ENCODE measurements at places on chromosomes 3 and 15. TPM values are rescaled to one million over a fixed set of nuclear protein-coding genes. Genes with fewer than 3 reads are reported as not detected.
A peak's percentile ranks its signal among the peaks of the same experiment; 100 is the strongest.

DNA sequence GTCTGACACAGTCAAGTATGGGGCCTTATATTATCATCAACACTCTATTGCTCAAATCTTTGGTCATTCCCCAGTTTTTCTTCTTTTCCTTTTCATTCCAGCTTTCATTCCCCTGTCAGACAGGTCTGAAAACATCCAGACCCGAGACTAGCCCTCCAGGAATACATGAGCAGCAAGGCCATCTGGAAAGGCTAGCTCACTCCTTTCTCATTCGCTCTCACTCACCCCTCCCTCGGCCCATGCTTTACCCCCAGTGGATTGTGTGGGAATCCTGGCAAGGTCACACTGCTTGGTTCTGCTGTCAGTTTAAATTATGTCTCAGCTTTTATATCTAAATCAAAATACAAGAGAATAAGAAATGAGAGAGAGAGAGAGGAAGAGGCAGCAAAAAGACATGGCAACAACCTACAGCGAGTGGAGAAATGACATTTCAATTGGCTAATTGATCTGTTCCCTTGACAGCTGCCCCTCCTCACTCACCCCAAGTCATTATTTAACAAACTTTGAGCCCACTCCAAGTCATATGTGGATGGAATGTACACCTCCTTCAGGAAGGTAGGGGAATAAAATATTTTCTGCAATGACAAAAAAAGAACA is 962.2 kb downstream of the TUSC7 start:
- no peak for DNase-seq
- H3K27me3 ChIP-seq, result no peaks in the 10 kb centered on the region
- no peak overlapping the region for H3K4me3 ChIP-seq
- no peaks in the 10 kb centered on the region for H3K4me1 ChIP-seq
- H3K36me3 ChIP-seq, result no peaks in the 10 kb centered on the region

GRCh38 chr15:73922186-73923151 is 3.8 kb upstream of the LOXL1 start:
- peaks cover 47% of the 10 kb centered on the region for H3K4me1 ChIP-seq
- H3K27ac ChIP-seq, result peak overlapping the region; percentile 85
- H3K4me3 ChIP-seq, result no peak overlapping the region
- peaks cover 8% of the 10 kb centered on the region for H3K36me3 ChIP-seq

- DNase-seq, result no peak
- no peaks in the 10 kb centered on the region for H3K27me3 ChIP-seq
- H3K4me1 ChIP-seq, result peaks cover 12% of the 10 kb centered on the region
Measured at GRCh38 chr3:52232279-52233107, 6.5 kb downstream of the TWF2 start.

Gene CADPS
- total RNA-seq, result 33.1 TPM

Gene TM4SF18
- not detected for total RNA-seq

- H3K36me3 ChIP-seq, result no peaks in the 10 kb centered on the region
- peak; percentile 53 for DNase-seq
- H3K27ac ChIP-seq, result no peak within 1 kb of the TSS
- H3K27me3 ChIP-seq, result peaks cover 12% of the 10 kb centered on the region
- H3K4me3 ChIP-seq, result peak within 1 kb of the TSS; percentile 51
Measured at GRCh38 chr3:38039101-38039898, at the start of gene DLEC1. Gene DLEC1 (plus strand): TSS chr3:38039208. CDS start chr3:38039226, 18 bp downstream.

Gene GOLGA8T
- total RNA-seq, result 0.26 TPM

DNA sequence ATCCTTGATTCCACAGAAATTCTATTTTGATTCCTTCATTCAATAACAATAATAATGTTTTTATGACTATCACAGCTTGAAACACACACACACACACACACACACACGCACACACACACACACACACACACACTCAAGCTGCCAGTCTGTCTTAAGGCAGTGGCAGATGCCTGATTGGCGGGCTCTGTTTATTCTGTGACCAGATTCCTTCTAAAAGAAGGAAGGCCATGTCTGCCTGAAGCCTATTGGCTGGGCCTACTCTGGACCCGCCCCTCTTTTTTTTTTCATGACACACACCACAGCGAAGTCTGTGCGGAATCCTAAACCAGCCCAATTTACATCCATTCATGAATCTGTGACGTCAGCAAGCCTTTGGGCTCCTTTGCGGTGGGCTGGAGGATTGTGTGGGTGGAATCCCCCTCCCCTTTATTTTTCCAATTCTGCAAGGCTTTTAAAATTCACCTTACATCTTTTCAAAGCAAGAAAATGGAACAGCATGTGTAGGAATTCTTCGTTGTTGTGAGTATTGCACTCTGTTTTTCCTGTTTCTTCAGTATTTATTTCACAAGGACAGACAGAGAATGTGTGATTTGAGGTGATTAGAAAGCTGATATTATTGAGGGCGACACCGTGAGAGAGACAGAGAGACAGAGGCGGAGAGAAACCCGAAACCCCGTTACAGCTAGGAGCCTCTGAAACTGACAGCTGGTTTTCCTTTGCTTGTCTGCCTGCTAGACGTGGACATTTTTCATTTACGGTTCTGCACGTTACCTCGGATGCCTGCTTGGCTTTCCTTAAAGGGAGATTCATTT is at the start of gene MAP3K13:
TSS of gene MAP3K13 (plus strand) at position 287 of the 812 bp plus-strand sequence. CDS start 65,446 bp downstream, outside the sequence.
- H3K27ac ChIP-seq, result no peak within 1 kb of the TSS
- no peaks in the 10 kb centered on the region for H3K4me1 ChIP-seq
- no peaks in the 10 kb centered on the region for H3K36me3 ChIP-seq

- no peaks in the 10 kb centered on the region for H3K27me3 ChIP-seq
- no peaks in the 10 kb centered on the region for H3K36me3 ChIP-seq
- DNase-seq, result peak; percentile 100
- H3K4me1 ChIP-seq, result peaks cover 11% of the 10 kb centered on the region
- H3K27ac ChIP-seq, result peak overlapping the region; percentile 46
- H3K4me3 ChIP-seq, result no peak overlapping the region
Measured at GRCh38 chr3:115790759-115791158, 167.4 kb downstream of the GAP43 start.

Gene STARD9
- total RNA-seq, result 8.3 TPM

Gene FBXW12
- total RNA-seq, result not detected

Gene AP3B2
- 0.17 TPM for total RNA-seq

DNA sequence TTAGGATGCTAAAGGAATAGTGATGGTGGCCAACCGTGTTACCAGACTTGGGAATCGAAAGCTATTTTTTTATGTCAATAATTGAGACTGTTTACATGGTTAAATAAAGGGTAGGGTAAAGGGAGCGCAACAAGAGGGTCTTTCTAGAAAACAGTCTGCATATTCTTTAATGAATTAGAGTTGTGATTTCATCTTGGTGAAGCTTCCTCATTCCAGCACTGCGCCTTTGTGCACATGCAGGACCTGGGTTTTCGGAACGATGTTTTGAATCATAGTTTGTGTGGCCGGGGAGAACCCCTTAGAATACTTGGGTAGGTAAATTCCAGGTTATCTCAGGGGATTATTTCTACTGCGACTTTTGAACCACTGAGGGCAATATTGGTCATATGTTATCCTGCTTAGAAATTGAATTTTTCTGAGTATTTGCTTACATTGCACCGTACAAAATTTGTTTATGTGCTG is 1.3 kb downstream of the PIK3CA start:
- peak overlapping the region; percentile 91 for H3K4me3 ChIP-seq
- peak; percentile 41 for DNase-seq
- no peaks in the 10 kb centered on the region for H3K27me3 ChIP-seq
- no peaks in the 10 kb centered on the region for H3K36me3 ChIP-seq

- no peaks in the 10 kb centered on the region for H3K27me3 ChIP-seq
- H3K36me3 ChIP-seq, result no peaks in the 10 kb centered on the region
- no peak for DNase-seq
- no peaks in the 10 kb centered on the region for H3K4me1 ChIP-seq
Measured at GRCh38 chr3:67662733-67663132, 8.3 kb upstream of the SUCLG2 start.
